ENCODE measurements at places on chromosomes 2 and 18. TPM values are rescaled to one million over a fixed set of nuclear protein-coding genes. Genes with fewer than 3 reads are reported as not detected.

Gene UGT1A4
- not detected for total RNA-seq

Gene COQ10B
- 53.4 TPM for total RNA-seq

Gene ZNF892
- 1.1 TPM for total RNA-seq

Gene FHOD3
- total RNA-seq: not detected

Gene RESP18
- total RNA-seq: not detected

Gene FAM228A
- total RNA-seq: 0.22 TPM

Gene UPP2
- not detected for total RNA-seq

Gene MC2R
- total RNA-seq: not detected
